ENCODE measurements at places on chromosomes 2 and 18.

DNA sequence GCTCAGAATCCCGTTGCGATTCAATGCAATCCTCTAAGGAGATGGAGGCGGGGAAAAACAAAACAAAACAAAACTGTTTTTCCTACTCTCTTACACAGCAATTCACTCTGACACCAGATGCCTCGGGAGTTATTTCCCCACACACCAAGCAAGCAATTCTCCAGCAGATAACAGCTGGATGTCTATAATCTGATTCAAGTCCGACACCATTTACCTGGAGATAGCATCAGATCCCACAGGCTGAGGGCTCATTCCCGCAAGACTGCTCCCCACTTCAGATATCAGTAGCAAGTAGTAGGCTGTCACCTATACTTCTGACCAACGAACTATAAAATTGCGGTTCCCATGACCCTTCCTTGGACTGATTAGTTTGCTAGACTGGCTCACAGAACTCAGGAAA is 58.7 kb downstream of the DTNB start:
- no peak for DNase-seq

DNA sequence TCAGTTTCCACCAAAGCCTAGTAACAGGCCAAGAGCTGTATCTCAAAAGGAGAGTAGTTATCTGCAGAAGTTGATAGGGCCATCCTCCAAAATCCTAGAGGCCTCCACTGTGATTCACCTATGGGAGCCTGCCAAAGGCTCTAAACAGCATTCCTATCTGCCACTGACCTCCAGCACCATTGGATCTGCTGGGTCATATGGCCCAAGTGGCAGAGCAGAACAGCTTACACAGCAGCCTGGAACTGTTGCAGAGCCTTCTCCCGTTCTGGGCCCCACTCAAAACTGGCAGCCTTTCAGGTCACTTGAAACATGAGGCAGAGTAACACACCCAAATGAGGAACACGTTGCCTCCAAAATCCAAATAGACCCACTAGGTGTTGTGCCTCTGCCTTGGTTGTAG is 345.2 kb upstream of the RND3 start:
- DNase-seq: no peak

DNA sequence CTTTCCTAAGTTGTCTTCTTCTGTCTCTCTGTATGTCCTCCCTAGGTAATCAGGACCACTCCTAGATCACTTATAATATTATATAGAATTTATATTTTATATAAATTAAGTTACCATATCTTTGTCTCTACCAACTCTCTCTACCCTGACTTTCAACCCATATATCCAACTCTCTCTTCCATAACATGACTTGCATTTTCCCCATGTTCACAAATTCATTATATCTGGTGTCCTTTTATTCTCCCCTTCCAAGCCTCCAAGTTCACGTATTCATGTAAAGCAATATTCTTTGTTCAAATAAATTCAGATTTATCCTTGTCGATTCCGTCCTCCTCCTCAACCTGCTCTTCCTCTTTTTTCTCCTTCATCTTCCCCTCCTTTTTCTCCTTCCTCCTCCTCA is 127.5 kb downstream of the XIRP2 start:
- no peak for DNase-seq

DNA sequence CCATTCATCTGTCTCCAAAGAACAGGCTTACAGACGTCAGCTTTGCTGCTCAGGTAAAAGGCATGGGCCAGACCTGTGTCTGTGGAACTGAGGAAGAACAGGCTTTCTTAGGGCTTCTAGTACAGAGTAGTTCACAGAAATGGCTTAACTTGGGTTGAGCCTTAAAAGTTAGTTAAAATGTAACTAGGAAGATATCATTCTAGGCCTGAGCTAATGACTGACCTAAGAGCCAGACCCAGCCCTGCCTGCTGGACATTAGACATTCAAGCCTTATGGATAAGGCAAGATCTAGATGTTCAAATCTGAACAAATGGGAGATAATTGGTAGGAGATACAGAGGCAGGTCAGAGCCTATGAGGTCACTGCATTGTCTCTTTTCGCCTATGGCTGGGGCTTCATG is 73.9 kb upstream of the SLC14A2 start:
- no peak for DNase-seq

GRCh38 chr2:7450188-7450832 is 533.1 kb downstream of the RNF144A start:
- no peak for DNase-seq

GRCh38 chr2:189557373-189557772 is 23.2 kb downstream of the SLC40A1 start:
- DNase-seq: no peak

DNA sequence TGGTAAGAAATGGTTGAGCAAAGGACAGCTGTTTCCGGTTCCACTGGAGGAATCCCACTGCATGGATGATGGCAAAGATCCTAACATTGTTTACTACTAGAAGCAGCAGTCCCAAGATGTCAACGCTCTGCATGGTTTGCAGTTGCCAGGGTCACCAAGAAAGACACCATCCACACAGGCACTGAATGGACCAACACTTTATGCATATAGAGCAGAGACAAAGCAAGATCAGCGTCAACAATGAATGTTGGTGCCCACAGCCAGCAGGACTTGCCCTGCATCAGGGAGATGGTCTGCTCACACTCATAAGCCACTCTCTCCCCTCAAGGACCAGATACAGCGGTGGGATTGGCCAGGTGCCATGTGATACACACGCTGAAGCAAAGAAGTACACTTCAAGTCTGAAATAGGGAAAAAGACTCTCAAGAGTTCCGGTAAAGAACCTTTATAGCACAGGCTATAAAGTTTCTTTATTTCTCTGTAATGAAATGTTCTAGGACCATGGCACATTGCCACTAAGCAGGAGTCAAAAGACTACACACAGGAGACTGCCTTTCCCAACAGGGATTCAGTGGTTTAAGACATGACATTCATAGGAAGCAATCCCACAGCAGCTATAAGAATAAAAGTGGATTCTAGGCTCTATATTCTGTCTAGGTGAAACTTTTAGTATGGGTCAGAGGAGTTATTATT is 133.2 kb upstream of the EPHA4 start:
- no peak for DNase-seq

GRCh38 chr2:216851486-216852090 is 8.3 kb downstream of the TNP1 start:
- no peak for DNase-seq

DNA sequence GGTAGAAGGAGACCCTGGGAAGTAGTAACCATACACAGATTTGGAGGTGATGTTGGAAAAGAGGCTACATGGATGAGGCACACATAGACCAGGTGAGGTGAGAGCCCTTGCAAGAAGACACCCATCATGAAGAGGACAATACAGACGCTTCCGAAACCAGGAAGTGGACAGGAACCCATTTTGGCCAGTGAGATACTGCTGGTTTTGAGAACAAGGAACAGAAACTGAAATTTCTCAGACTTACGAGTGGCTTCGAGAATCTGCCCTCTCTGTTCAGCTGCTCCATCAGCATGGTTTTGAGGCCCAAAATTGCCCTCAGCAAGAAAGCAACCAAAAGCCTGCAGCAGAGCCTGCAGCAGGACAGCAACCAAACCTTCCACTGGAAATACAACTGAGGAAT is 479.1 kb upstream of the NRXN1 start:
- no peak for DNase-seq

- no peak for DNase-seq
These were observed 47.6 kb upstream of the TTC39C start for GRCh38 chr18:23966909-23967308.

- DNase-seq: no peak
These were observed 392.7 kb upstream of the FANCL start for GRCh38 chr2:58633613-58634365.

DNA sequence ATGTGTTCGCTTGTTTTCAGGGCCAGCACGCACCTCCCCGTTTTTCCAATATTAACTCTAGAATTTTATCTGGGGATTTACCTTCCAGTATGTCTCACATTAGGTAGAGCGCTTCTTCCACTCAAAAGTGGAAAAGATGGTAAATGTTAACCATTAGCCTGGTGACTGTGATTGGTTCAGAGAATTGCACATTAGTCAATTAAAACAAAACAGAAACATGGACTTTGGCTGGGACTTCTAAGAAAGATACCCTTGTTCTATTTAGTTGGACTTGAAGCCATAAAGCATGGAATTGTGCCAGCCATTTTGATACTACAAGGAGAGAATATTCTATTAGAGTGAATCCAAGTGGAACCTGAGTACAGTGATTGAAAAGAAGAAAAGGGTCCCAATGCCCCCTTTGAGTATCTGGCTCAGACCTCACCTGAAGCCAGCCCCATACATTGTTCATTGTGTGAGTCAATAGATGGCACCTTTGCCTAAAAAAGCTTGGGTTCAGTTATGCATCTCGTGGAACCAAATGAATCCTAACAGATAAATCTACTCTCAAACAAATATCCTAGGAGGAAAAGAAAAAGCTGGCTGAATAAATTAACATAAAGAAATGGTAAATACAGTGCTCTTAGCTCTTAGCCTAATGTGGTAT is 354.3 kb downstream of the IRS1 start:
- no peak for DNase-seq

DNA sequence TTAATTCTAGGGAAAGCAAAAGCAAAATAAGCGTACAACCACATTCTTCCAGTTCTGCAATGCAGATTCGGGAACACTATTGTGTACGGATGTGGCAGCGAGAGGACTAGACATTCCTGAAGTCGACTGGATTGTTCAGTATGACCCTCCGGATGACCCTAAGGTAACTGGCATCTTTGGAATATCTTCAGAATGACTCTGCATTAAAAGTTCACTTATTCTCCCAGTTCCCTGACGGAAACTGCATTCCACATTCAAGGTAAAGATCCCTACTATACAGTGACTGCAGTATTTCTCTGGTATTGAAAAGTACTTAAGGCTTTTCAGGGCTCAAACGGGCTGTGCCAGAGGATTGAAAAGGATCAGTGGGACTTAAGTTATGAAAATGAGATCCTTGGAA is 10.9 kb downstream of the DDX18 start:
- no peak for DNase-seq

DNA sequence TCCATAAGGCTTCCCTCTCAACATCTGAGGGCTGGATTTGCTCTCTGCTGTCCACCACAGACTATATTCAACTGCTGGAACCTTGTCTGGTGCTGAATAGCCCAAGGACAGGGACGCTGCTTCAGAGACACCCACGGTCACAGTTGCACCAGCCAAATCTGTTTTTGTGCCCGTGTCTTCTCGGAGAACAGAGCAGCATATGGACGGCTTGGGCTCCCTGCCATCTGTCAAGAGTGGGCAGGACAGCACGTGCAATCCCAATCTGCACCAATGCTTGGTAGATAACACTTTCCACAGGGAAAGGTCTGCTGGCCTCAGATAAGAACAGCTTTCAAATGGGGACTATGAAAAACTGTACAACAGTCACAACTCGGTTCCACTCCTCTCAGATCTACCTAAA is 466.1 kb downstream of the TGIF1 start:
- no peak for DNase-seq

- no peak for DNase-seq
These were observed 690.1 kb upstream of the KLHL29 start for GRCh38 chr2:22694856-22695255.

DNA sequence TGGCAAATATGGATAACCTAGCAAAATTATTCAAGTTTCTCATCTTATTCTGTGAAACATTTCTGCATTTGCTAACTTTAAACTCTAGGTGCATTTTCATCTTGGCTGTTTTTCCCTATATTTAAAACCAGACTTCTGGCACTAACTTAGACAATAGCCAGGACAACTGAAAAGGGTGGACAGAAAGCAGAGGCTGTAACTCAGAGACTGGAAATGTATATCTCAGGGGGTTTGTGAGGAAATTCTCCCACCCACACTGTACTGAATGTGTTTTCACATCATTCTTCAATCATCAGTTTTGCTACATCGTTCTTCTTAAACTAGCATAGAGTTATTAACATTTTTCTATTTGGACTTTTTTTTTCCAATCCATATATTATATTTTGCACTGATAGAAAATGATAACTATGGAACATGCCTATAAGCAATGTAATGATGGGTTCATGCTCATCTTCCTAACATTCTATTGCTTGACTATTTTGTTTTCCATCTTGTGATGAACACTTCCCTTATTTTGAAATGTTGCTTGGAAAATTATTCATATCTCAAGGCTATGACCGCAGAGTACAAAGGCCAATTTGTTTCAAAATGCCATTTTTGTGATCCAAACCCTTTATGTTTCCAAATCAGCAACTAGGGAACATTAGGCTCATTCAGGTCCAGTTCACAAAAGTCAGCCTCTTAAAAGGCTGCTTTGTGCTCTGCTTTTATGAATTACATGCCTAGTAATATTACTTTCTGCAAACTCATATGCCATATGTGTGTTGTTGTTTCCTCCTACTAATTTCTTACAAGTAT is 125.8 kb upstream of the CDH19 start:
- DNase-seq: no peak

DNA sequence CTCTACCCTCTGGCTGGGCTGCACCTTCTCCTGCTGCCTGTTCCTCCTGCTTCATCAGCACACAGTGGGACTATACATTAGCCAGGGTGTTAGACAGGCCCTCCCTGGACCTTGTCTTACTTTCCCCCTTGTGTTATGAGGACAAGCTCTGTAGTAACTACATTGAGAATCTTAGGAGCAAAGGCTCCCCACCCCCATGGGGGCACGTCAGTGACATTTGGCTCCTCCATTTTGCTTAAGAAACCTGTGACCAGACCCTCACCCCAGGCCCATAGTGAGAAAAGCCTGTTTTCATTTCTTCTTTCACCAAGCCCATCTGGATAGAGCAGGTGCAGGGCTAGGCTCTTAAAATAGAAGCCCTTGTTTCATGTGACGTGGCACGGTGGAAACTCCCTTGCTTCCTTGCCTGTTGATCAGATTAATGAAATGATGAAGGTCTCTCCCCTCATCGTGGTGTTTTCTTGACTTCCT is 146.7 kb downstream of the RPIA start:
- DNase-seq: no peak

DNA sequence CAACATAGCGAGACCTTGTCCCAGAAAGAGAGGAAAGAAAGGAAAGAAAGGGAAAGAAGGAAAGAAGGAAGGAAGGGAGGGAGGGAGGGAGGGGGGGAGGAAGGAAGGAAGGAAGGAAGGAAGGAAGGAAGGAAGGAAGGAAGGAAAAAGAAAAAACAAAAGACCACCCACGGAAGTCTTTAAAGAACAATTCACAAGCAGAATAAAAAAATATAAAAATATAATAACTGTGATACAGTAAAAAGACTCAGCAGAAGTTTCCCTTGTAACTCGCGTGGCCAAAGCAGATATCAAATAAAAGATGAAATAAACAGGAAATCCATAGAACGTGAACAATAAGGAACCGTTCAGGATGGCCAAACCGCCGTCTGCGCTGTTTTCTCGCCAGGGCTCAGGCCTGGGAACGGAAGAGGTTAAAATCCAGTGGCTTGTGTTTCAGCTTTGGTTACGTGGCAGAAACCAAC is 1.2 kb upstream of the SLC1A4 start:
- DNase-seq: peak; percentile 33

DNA sequence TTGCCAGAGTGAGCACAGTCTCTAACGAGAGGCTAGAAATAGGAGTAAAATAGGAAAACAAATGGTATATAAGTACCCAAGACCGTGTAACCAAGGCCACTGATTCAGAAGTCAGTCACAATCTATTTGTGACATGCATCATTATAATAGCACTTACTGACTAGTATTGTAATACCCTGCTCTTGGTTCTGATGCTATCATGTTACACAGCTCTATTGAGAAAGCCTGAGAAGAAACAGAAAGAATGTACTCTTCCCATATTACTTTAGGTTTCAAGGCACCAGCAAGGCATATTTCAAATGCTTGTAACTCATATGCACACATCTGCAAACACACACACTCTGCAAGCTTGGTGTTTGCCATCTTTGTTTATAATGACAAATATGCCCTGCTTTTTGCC is 746.4 kb downstream of the SLC4A3 start:
- no peak for DNase-seq

All from NCI-H1930 (cell line).